Hepatic stellate cell (primary cell): ENCODE measurements at places on chromosomes 12 and 14.

- no peak for DNase-seq
Measured at GRCh38 chr12:46843811-46844210, 18.0 kb upstream of the SLC38A4 start.

DNA sequence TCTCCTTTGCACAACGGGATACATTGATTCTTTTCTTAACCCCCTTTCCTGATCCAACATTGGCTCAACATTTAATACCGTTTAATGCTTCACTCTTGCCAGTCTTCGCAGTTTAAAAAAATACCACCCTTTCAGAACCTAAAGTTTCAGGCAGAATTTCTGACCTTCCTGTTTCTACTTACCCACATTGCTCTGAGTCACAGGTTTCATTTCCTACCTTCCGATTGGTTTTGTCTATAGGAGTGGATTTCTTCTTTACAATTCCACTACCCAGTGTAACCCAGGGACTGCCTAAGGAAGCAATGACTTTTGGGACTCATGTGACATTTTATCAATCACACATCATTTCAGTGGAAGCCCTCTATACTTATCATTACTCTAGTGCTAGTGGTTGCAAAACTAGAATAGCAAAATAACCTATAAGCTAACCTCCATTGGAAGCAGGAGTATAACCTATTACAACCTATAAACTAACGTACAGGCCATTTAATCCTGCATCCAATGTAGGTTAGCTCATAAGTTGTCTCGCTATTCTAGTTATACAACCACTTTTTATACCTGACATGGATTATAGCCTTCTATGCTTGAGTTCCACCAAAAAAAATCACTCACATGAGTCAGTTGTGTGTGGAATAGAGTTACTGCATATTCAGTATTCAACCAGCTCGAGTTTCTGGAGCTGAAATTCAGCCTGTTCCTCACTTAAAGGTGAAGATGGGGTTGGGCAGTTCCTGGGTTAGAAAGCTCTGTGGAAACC, 64.9 kb upstream of the KITLG start:
- DNase-seq = no peak

DNA sequence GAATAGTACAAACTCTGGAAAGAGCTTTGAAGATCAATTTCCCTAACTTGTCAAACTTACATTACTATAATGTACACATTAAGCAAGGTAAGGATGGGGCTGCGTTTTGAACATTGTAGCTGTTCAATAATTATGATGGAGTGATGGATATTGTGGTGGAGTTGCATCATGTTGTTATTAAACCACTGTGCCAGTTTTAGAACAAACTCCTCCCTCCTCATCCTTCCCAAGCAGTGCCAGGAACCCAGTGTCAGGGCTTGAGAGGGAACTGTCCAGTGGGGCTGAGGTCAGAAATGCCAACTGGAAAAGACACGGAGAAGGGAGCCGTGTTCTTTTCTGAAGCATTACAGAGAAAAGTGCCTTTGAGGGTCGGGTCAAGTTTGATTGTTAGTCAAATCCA, 31.9 kb upstream of the PAPOLA start:
- DNase-seq = no peak

DNA sequence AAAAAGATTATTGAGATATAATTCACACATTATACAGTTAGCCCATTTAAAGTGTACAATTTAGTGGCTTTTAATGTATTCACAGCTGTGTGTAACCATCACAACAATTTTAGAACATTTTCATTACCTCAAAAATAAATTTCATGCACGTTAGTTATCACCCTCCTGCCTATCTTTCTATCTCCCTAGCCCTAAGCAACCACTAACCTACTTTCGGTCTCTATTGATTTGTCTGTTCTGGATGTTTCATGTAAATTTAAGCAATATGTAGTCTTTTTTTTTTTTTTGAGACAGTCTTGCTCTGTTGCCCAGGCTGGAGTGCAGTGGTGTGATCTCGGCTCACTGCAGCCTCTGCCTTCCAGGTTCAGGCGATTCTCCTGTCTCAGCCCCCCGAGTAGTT, 439.4 kb downstream of the PCNX1 start:
- no peak for DNase-seq

DNA sequence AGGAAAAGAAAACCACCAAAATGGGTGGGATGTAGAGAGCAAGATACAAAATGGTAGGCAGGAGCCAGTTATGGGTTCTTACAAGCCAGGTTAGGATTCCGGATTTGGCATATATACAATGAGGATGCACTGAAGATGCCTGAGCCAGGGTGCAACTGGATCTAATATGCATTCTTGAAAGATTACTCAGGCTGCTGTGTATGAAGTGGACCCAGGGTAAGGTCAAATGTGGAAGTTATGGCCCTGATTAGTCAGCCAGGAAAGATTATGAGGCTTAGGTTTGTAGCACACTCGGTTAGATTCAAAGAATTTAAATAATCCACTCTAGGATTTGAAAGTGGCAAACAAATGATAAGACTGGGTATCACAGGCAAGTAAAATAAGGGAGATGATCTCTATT, 1750.7 kb upstream of the FLRT2 start:
- no peak for DNase-seq

DNA sequence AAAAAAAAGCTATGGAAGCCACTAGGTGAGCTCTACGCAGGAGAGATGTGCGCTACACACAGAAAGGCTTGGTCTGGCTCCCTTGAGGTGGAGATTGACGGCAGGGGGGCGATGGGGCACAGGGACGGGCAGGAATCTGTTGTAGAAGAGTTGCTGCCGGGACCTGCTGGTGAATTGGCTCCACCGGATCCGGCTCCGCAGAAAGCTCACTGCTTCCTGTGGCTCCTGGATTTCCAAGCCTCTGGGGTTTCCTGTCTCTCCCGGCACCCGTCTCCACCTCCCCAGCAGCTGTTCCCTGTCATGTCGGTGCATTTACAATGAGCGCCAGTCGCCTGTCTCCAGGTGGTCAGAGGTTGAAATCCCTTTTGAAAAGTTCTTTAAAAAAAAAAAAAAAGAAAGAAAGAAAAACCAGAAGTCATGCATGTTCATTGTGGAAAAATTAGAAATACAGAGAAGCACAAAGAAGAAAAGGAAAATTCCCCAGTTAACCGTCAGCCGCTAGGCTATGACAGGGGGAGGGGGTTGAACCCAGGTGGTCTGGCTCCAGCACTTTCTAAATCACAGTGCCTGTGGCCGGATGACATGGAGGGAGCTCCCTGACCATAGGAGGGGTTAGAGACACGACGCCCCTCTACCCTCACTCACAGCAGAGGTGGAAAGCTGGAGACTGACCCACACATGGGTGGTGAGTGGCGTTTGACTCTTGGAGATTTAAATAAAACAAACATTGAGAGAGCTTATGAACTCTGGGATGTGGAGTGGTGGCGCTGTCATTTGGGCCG, 20.8 kb downstream of the FAM222A start:
- DNase-seq = peak; percentile 43

DNA sequence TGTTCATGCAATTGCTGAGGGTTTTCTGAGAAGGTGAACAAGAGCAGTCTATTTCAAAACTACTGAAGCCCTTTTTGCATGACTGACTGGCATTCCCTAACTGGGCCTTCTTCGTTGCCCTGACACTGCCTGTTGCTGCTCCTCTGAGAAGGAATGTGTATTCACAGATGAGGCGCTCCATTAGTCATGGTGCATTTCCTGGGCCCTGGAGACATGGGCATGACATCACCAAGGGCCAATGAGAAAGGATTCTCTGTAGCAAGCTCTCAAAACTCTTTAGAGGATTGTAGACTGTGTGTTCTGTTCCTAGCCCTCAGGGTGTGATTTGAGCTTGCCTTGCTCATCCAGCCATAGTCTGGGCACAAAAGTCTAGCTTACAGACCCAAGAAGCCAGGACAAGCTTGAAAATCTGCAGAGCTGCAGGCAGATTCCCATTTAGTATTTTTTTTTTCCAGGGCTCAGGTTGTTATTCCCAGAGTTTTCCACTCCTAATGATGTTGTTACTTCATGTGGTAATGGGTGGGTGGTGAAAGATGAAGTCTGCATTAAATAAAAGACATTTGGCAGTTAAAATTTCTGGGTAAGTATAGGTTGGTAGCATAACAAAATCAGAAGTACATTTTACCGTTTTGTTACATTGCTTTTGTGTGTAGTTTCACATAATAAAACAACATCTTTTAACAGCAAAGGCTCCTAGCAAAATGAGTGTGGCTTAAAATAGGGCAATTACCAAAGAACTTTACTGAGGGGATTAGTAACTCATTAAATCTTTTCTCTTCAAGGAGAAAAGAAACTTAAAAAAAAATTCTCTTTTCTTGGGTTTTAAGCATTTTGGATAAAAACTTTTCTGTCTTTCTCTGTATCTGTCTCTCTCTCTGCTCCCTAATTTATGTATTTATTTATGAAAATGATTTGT, 318.4 kb downstream of the RAD51B start:
- DNase-seq = peak; percentile 72

DNA sequence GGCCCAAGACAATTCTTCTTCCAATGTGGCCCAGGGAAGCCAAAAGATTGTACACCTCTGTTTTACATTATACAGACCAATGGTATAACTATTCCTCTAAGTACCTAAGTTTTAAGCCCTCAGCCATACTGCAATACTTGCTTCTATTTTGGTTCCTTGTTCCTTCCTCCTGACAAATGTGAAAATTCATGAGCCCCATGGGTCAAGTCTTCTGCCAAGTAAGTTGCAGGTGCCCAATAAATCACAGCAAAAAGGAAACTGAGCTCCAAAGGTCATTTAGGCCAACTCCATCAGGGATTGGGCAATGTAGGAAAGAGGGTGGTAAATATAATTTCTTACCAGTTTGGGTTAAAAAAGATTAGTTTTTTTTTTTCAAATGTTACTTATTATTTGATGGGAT, 57.7 kb upstream of the NPFF start:
- no peak for DNase-seq

- no peak for DNase-seq
Measured at GRCh38 chr14:100187247-100187833, 27.9 kb upstream of the DEGS2 start.

DNA sequence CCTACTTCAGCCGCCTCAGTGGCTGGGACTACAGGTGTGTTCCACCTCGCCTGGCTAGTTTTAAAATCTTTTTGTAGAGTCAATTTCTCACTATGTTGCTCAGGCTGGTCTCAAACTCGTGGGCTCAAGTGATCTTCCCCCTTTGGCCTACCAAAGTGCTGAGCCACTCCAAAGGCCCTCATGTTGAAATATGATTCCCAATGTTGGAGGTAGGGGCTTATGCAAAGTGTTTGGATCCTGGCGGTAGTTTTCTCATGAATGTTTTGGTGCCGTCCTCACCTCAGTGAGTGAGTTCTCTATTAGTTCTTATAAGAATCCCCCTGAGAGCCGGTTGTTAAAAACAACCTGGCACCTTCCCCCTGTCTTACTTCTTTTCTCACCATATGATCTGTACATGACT, 784.6 kb downstream of the TMTC2 start:
- DNase-seq = no peak

DNA sequence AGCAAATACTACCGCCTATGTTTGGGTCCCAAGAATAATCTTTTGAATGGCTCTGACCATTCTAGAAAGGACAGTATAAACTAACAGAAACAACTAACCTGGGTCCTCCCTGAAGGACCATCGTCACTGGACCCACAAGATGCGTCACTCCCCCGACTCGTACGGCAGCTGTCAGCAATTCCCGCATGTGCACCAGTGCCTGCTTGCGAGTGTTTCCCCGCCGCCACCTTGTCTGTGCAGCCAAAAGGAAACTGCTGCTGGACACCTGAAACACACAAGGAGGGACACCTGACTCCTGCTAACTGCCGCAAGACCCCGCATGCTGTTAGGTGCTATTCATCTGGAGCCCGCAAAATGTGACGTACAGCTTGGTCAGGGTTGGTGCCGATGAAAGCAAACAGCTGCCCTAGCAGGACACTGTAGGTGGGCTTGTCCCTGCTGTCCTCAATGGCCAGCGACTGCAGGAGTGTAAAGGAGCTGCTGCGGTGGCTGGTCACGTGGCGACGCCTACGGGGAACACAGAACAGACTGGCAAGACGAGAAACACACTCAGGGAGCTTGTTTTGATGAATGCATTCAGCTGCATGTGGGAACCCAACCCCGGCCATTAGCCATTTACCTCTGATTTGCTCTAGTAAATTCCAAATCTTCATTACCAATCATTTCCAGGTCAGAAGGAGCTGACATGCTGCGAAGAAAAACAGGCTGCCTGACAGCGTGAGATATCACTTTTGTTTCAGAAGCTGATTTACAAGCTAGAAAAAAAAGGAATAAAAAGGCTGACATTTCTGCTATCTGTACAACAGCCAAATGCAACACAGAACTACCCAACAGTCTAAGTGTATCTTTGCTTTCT, 118.1 kb downstream of the TRAFD1 start:
- no peak for DNase-seq
